ENCODE measurements at places on chromosomes 2 and 18.

DNA sequence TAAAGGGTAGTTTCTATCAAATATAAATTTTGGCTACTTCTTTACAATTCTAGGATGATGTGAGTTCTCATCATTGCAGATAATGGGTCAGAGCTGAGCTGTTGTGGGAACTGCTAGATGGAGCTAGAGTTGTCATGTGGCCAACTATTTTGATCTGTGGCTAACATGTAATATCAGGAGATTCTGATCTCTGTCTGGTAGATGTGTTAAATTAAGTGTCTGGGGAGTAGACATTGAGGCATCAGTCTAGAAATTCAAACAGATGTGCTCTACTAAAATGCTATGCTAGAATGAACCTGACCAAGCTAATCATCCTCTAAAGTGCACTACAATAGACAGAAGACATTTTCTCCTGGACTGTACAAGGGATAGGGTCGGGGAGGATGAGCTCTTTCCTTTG is 30.3 kb upstream of the DARS1 start:
- no peak for DNase-seq

DNA sequence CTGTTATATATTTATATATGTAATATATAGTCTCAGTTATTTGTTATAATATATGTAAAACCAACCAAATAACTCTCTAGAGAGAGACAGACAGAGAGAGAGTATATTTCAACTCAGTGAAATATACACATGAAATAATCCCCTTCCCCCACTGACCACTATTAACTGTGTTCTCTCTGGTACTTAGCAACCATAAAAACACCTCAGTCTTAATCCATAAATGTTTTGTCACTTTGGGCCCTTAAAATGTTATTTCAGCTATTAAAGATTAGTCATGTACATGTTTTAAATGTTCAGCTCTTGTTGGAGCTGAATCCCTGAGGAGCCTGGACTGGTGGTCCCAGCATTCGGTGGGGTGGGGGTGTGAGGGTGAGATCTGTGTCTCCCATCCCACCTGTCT is 122.2 kb upstream of the MAP3K20 start:
- DNase-seq: no peak

DNA sequence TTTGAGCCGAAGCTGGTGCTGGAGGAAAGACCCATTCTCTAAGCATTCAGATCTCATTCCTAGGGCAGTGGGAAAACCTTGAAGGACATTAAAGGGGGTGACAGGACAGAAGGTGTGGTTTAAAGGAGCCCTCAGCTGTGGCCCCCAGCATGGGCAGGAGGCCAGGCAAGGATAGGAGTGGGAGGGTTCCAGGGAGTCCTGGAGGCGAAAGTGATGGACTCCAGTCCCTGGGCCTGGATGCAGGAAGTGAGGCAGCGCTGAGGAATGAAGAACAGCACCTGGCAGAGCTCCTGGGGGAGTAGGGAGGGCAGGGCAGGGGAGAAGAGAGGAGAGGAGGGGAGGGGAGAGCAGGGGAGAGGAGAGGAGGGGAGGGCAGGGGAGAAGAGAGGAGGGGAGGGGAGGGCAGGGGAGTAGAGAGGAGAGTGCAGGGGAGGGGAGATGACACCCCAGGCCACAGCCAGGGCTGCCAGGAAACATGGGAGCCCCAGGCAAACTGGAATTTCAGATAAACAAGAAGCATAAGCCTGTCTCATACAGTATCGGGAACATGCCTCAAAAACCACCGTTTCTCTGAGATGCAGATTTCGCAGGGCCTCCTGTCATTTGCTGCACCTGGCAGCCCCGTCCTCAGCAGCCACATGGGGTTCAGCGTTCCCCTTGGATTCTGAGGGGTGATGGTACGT is 5.7 kb downstream of the RAMP1 start:
- no peak for DNase-seq

GRCh38 chr2:5798084-5798483 is 105.9 kb downstream of the SOX11 start:
- DNase-seq: no peak

DNA sequence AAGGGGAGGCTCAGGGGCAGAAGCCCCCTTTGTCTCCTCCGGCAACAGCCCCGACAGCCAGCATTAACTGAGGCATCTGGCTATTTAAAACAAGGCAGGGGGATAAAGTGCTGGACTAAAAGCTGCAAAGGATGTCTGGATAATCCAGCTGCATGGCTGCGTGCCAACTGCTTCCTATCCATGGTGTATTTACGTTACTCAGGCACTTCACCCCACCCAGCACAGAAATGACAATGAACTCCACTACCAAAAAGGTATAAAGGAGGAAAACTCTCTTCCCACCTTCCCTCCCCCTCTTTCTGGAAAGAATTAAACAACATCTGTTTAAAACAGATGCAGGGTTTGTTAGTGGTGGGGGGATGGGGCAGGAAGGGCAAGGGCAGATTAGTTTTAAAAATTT is 82.5 kb downstream of the SPRED2 start:
- DNase-seq: no peak

DNA sequence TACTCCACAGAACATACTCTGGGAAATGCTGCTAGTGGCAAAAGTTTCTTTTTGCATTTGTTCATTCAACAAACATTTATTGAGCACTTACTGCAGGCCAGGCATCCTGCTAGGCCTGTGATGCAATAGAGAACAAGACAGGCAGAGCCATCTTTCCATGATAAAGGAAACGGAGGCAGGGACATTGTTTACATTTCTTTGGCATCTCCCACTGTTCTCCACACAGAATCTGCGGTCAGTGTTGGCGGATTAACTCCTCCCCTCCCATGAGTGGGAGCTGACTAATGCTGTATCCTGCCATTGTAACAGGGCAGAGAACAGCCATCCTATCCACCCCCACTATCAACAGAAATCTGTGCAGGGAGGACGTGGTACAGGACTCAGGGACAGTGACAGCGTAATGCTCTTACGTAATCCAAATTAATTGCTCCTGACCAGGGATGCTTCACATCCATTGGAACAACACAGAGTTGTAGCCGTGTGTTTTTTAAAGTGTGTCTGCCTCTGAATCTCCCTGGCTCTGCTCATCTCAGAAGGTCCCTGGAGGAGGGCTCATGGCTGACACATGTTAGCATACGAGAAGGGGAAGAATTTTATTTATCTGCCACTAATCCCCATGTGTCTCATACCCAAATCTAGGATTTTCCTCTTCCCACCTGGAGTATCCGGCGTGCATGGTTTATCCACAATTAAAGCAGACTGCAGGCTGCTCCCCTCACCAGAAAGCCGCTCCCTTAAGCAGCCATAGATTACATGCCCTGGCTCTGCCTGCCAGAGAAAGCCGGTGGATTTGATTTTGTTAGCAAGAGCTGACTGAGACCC is 32.3 kb downstream of the STEAP3 start:
- DNase-seq: no peak

DNA sequence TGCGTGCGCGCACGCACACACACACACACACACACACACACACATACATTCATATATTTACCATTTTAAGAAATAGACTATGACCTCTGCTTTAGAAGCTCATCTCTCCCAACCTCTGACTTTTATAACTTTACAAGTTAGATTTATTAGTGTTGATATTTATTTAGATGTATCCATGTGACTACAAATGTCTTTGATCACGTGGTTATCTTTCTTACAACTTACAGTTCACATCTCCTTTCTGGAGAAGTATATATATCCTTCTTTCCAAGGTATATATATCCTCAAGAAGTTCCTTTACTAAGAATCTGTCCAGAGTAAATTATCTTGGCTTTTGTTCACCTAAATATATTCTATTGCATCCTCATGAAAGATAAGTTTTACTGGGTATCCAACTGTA is 16.3 kb upstream of the LTBP1 start:
- DNase-seq: no peak

DNA sequence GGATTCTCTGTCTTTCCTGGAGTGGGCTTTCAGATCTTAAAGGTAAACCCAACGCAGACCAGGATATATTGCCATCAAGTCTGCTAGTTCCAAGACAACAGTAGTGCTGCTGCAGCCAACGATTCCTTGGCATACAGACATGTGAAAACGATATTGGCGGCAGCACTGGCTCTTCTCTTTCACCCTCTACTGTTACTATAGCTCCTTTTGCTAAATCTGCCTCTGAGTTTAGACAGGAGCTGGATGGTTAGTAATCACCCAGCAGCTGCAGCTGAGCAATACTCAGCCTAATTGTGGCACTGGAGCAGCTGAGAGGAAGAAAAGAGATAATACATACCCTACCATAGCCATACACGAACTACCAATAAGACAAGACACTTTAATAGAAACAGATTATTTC is 4.0 kb downstream of the YES1 start:
- DNase-seq: no peak

DNA sequence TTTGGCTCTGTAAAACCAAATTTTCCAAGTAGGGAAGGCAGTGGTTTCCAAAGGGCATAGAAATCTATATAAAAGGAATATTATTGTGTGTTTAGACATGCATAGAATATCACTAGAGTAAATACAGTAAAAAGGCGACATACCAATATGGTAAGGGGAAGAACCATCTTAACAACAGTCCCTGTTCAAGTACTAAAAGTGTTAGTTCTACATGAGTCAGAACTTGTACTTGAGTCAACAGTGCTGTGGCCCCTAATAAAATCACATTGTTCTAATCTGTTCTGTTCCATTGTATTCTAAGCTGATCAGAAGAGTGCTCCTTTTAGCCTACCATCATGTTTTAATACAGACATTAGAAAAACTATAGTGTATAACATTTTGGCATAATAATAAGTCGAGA is 36.1 kb upstream of the TNFRSF11A start:
- DNase-seq: no peak

GRCh38 chr18:64372850-64373249 is 224.0 kb upstream of the LINC00305 start:
- no peak for DNase-seq

- no peak for DNase-seq
These were observed 119.3 kb upstream of the SIX2 start for GRCh38 chr2:45128580-45128997.

DNA sequence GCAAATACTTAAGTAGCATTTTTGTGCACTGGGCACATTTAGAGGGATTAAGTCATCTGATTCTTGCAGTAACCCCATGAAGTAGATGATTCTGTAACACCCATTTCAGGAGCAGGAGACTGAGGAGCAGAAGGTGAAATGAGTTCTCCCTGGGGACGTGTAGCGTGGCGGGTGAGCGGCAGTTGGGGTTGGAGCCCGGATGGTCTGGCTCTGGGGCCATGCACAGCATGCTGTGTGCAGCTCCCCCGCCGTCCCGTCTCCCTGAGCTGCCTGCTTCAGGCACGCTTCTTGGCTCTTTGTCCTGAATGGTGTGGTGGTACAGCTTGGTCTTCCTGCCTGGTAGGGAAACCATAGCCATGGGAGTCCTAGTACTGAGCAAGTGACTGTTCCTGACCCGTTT is 32.4 kb downstream of the INPP4A start:
- DNase-seq: no peak

GRCh38 chr2:175709248-175709647 is 292.8 kb downstream of the LNPK start:
- no peak for DNase-seq

GRCh38 chr2:119414894-119415293 is 16.8 kb upstream of the TMEM37 start:
- no peak for DNase-seq

DNA sequence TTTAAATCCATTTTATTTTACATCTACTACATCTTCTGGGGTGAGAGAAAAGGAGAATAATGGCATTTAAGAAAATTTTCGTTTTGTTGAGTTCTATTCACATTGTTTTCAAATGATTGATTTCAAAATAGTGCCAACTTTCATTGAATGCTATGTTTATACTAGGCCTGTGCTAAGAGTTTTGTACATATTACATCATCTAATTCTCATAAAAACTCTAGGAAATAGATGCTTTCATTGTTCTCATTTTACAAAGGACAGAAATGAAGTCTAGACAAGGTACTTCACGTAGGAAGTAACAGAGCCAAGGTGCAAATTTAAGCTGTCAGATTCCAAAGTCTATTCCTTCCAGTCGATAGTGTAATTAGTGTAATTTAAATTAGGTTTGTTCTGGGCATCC is 402.8 kb upstream of the UBE2E3 start:
- DNase-seq: no peak

GRCh38 chr2:174760845-174761473 is 3.3 kb downstream of the CHRNA1 start:
- no peak for DNase-seq

DNA sequence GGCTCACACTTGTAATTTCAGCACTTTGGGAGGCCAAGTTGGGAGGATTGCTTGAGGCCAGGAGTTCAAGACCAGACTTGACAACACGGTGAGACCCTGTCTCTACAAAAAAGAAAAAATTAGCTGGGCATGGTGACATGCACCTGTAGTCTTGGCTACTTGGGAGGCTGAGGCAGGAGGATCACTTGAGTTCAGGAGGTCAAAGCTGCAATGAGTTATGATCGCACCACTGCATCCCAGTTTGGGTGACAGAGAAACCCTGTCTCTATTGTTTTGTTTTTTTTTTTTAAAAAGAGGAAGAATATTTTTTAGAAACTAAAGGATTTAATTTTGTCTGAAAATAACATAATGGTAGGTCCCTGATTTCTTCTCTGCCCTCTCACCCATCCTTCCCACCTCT is 79.4 kb upstream of the TMEM200C start:
- DNase-seq: no peak

DNA sequence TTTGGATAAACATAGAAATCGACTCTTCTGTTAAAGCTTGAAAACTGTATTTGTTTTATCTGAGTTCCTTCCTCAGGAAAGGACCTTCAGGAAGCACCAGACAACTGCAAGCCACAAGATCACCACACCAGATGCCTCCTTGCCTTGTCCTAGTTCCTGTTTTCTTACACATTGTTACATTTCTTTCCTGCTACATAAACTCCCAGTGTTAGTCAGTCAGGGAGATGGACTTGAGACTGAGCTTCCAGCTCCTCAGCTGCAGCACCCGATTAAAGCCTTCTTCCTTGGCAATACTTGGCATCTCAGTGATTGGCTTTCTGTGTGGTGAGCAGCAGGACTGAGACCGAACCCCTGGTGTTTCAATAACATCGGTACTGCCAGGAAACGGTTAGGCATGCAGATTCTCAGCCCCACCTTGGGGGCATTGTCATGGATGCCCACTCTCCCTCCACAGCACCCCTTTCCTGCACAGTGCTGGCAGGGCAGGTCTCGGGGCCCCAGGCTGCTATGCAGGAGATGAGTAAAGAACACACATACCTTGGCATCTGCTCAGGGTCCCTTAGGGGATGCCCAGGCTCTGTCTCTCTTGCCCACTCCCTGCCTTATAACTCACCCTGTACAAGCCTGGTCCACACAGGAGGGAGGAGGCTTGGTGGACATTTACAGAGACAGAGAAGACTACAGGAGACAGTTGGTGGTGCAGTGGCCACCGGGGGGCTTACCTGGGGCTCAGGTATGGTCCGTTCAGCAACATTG is 32.6 kb downstream of the ANKMY1 start:
- no peak for DNase-seq

- no peak for DNase-seq
These were observed 61.6 kb upstream of the SNTG2 start for GRCh38 chr2:888906-889566.

DNA sequence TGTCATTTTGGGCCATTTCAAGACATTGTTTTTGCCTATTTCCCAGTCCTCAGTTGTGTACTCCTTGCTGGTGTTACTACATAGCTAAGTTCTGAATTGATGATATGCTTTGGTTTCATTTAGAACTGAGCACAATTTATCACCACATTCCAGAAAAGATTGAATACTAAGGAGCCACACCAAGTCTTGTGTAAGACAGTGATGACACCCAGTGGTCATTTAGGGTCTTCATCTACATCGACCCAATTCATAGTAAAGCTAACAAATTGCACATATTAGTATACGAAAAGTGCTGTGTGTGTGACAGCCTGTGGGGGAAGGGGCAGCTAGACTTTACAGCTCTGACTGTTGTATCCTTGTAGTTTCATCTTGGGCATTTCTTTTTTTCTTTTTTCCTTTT is 10.9 kb upstream of the DLX2 start:
- DNase-seq: no peak
